Urinary bladder (tissue), 4 donors: ENCODE measurements at places on chromosomes 12 and 14.

DNA sequence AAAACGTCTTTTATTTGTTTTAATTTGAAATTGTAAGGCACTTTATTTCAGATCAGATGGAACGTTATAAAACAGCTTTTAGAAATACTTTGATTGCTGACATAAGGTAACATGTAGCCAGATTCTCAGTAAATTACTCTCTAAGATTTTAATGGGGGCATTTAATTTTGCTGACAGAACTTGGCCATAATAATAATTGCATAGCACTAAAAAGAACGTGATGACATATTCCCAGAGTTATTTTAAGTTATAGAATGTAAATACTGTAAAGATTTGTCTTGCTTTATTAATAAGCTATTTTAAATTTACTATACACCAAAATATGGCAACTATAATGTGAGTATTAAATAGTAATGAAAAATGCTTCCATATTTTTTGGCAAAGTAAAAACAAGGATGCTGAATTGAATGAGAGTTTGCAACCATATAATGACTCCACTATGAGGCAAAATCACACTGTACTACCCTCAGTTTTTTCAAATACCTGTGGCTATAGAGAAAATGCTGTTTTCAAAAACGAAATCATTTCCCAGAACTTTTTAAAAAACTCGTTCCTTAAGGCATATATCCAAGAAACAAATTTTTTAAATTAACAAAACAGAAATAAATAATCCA is 876 bp downstream of the LUM start:
- no peak for DNase-seq

DNA sequence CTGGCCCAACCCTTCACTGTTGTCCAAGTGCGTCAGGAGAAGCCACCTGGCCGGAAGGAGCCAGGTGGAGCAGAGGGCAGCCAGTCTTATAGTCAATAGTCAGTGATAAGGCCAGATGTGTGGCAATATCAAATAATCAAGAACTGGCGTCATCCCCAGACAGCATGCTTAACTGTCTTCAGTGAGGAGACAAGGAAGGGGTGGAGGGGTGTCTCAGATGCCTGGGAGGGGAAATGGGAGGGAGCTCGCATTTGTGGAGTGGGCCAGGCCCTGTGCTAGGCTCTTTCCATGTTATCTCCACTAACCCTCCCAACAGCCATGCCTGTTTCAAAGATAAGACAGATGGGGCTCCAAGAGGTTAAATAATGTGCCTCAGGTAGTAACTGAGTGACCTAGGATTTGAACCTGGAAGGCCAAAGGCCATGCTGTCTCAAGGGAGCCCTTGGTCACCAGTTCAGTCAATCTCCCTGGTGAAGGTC is 48.9 kb upstream of the FOS start:
- DNase-seq = no peak

DNA sequence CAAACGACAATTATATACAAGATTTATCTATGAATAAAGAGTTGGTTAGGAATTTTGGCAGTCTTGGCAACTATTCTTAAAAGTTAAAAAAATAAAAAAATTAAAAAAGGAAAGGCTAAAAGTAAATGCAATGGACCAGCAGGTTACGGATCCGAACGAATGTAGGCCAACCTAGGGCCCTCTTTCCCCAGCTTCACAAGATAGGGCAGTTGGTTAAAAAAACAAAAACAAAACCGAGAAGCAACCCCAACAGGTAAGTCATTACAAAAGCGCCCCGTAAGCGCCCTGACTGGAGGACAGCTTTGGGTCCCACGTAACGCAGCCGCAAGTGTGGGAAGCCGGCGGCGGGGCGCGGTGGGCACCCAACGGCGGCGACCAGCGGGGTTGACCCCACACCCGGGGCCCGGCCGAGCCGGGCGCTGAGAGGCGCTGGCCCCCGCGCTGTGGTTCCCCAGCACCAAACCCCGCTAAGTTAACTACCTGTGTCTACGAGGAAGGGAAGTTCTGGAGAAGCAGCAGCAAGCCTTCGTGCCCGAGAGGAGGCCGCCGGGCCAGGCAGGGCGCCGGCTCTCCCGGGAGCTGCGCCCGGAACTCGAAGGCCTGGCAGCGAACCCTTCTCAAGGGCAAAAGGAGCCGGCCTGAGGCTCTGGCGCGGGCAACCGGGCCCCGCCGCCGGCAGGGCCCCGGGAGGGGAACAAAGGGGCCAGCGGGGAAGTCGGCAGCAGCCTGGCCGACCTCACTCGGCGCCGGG is 882 bp downstream of the HECTD1 start:
- no peak for DNase-seq

GRCh38 chr12:32507942-32508320 is 108.6 kb downstream of the FGD4 start:
- no peak for DNase-seq

DNA sequence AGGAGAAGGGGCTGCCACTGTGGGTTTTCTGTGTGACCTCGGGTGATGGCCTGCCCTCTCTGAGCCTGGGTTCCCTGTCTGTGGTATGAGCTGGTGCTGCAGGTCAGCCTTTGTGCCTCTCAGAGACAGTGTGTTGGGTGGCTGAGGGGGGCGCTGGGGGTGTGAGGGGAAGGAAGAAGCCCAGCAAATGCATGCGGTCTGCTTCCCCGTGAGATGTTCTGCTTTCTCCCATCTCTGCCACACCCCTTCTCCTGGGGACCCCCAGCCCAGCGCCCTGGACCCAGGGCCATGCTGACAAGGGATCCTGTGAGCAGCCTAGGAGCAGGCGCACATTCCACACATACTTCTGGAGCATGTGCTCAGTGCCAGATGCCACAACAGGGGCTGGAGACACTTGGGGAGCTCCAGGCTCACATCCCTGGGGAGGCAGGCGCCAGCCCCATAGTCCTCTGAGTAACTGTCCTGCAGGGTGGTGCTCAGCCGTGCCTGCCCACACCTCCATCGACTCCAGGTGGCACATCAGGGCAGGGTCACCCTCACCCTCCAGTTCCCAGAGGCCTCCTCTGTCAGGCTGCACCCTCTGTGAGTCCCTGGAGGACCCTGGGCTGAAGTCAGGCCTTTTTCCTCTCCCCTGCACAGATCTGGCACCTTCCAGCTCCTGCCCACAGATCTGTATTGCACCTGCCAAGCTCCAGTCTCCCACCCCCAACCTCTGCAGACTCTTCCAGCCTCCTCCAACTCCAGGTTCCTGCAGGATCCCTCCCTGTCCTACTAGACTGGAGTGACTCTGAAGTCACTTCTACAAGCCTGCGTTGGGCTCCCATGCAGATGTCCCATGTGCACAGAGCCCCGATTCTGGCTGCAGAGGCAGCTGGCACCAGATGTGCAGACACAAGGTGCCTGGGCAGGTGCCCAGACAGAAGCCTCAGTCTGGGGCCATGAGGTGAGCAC is 205.6 kb downstream of the KIF26A start:
- DNase-seq = no peak

- no peak for DNase-seq
Measured at GRCh38 chr14:74472601-74473000, 20.5 kb downstream of the NPC2 start.

DNA sequence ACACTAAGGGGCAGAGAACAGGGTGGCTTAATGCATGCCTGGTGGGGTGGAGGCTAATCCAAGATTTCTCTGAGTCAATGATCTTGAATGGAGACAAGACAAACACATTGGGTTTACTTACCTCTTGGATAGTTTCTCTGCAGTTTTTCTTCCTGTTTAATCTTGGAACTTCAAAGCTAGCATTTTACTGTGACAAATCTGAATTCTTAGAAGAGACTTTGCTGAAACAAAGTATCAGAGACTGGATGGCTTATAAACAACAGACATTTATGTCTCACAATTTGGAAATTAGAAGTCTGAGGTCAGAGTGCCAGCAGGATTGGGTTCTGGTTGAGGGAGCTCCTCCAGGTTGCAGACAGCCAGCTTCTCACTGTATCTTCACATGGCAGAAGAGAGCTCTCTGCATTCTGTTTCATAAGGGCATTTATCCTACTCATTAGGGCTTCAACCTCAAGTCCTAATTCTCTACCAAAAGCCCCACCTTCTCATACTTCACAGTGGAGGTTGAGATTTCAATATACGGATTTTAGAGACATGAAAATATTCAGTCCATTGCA is 921.8 kb downstream of the VRK1 start:
- DNase-seq = no peak

DNA sequence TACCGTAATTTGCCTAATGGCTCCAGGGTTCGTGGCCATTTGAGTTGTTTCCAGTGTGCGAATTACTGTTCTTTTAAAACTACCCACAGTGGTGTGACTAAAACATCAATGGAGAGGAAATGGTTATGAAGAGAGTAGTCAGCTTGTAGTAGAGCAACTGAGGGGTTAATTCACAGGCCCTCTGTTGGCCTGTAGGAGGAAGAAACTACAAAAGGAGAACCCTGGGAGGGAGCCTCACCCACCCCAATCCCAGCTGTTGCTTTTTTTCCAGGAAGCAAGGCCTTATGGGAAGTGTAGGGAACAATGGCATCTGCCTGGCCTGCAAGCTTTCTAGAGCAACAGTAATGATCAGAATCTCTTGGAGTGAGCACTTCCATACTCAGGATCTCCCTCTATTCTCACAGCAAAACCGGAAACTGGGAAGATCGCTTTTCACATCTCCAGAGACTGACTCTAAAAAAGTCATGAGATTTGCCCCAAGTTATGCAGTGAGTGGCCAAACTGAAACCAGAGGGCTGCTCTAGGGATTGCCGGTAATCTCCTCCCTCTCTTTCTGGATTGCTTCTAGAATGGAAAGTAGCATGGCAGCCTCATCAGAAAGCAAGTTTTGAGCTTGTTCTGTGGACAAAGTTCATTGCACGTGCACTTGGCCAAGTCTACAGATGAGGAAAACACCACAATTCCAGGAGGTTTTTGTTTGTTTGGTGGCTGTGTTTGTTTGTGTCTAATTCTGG is 125.3 kb upstream of the PWP1 start:
- DNase-seq = no peak

DNA sequence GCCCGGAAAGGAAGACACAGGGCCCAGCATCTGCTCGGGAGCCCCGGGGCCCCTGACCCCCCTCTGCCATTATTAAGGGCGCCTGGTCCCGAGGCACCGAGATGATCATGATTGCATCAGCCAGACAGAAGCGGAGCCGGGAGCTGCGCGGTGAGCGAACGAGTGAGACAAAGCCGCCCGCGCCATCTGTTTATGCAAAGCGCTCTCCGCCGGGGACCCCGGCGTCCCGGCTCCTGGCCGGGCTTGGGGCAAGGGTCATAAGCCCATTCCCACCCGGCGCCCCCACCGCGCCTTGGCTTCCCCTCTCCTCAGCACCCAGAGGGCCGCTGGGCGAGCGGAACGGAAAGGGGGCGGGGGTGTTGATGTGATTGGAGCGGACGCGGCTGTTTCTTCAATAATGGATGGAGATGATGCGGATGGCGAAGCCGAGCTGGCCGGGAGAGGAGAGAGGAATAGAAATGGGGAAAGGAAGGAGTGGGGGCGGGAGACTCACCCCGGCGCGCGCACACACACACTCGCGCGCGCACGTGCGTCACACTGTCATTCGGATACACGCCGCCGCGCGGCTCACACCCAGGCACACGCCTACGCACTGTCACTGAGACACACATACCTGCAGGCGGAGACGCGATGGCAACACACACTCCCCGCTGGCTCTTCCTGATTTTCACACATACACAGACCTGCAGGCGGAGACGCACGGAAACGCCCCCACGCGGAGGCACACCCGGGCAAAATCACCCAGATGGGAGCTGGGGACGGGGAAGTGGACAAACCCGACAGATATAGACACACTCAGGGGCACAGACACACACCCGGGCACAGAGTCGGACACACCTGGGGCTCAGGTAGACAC is 10.7 kb downstream of the STAC3 start:
- no peak for DNase-seq

- no peak for DNase-seq
Measured at GRCh38 chr14:87833026-87833425, 160.0 kb downstream of the GALC start.

DNA sequence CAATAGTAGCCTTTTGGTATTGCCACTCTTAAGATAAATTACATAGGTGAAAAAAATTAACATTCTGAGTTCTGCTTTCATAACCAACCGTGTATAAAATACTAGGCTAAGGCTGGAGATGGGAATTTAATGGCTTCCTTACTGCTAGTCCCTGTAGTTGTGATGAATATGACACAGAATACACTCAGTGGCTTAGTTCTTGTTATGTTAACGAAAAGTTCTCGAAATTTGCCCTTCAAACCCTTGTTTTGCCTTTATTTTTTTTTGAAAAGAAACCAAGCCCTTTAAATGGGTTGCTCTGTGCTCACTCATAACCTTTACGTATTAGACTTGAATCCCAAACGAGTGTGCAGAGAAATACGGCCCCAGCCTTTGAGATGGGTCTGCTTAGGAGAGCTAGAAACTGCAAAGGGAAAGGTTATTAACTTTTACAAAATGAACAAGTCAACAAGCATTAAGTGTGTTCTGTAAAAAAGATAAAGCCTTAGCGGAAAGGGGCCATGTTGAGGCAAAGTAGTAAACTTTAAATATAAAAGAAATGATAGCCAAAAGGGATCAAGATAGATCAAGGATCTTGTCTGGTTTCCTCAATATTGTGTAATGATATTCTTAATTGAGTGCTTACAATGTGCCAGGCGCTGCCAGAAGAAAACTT is 1.7 kb downstream of the NUDT4 start:
- no peak for DNase-seq

GRCh38 chr12:6667559-6668210 is 4.8 kb upstream of the ING4 start:
- no peak for DNase-seq

- no peak for DNase-seq
Measured at GRCh38 chr12:47722136-47722834, 3.0 kb downstream of the ENDOU start.

GRCh38 chr12:62006076-62006732 is 254.0 kb upstream of the USP15 start:
- DNase-seq = no peak

- DNase-seq = no peak
Measured at GRCh38 chr14:90450151-90450550, 53.3 kb downstream of the CALM1 start.

GRCh38 chr14:94175011-94175745 is 1.1 kb downstream of the PPP4R4 start:
- DNase-seq = no peak

DNA sequence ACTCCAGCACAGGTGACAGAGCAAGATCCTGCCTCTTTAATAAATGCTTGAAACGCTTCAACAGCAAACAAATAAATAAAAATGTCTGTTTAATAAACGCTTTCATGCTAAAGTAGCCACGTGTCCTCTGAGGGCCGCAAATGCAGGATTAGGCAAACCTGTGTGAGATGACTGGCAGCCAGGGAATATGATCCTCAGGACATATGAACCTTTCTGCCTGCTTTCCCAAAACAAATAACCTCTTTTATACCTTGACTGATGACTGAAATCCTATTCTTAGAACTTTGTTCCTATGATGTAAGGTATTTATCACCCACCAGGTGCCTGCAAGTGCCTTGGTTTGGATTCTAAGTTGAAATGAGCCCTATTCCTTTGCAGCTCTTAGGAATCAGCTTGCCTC is 14.5 kb upstream of the FLVCR2 start:
- no peak for DNase-seq

GRCh38 chr12:9112076-9112853 is 3.5 kb downstream of the A2M start:
- no peak for DNase-seq

- DNase-seq = no peak
Measured at GRCh38 chr12:30980955-30981662, 54.6 kb downstream of the TSPAN11 start.

GRCh38 chr14:69355607-69356281 is 42.4 kb downstream of the ERH start:
- DNase-seq = no peak
